Activated T-cell treated with anti-CD3 and anti-CD28 coated beads, Interleukin-2, amount 50 U/mL, for 48 hours (primary cell): ENCODE measurements at places on chromosomes 13 and 19.

DNA sequence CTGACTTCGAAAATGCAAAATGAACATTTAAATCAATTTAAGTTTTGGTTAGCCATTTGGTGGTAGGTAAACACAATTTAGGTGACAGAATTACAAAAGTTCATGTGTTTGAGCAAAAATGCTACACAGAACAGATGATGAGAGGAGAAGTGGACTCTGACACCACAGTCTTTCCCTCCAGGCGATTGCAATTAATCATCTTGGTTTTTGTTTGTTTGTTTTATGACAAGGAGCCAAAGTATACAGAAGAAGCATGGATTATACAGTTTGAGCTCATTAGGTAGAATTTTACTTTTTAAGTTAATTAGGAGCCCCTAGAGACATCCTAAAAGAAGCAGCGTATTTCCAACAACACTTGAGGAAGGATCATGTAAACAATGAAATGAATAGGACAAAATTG lies 49.3 kb upstream of the FREM2 start:
- no peak for DNase-seq

- no peak for DNase-seq
These were observed 729 bp upstream of the ARID3A start for GRCh38 chr19:925087-925525.

GRCh38 chr13:100314132-100314910 lies 225.4 kb downstream of the PCCA start:
- no peak for DNase-seq

- DNase-seq: no peak
These were observed 310.6 kb downstream of the NDFIP2 start for GRCh38 chr13:79791471-79792042.

GRCh38 chr19:5641171-5641570 lies 18.3 kb downstream of the SAFB start:
- DNase-seq: no peak

- DNase-seq: no peak
These were observed 650.0 kb downstream of the DIAPH3 start for GRCh38 chr13:59513686-59514085.

DNA sequence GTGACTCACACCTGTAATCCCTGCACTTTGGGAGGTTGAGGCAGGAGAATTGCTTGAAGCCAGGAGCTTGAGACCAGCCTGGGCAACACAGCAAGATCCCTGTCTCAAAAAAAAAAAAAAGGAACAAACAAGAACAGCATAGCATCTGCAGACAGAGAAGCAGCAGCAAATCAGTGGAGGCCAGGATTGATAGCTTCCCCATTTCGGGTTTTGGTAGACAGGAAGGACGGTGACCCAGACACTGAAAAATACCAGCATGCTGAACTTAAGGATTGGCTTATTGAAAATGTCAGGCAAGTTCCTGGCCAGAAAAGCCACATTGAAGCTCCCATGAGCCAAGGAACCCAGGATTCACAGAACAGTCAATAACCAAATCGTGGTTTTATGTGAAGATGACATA lies 3.0 kb downstream of the ZNF490 start:
- DNase-seq: no peak

GRCh38 chr13:73248711-73249580 lies 190.1 kb downstream of the KLF5 start:
- no peak for DNase-seq

GRCh38 chr19:11693505-11694499 lies 44.9 kb downstream of the ZNF823 start:
- DNase-seq: no peak

GRCh38 chr19:48681127-48681470 lies 8.3 kb upstream of the NTN5 start:
- no peak for DNase-seq

DNA sequence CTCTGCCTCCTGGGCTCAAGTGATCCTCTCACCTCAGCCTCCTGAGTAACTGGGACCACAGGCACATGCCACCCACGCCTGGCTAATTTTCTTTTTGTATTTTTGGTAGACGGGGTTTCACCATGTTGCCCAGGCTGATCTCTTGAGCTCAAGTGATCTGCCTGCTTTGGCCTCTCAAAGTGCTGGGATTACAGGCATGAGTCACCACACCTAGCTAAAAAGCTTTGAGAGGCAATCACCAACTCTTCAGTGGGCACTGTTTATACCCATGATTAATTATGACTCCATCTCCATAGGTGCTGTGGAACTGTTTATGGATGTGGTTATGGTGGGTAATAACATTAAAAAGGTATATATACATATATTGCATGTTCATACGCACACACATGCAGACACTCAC lies 7.5 kb upstream of the RBM26 start:
- no peak for DNase-seq

GRCh38 chr19:2461751-2462634 lies 5.2 kb upstream of the LMNB2 start:
- DNase-seq: peak; percentile 89

GRCh38 chr13:102726430-102726829 lies 31.6 kb upstream of the METTL21C start:
- DNase-seq: no peak

GRCh38 chr13:48852911-48853727 lies 122.6 kb upstream of the FNDC3A start:
- DNase-seq: no peak

GRCh38 chr19:34189917-34190425 lies 17.7 kb downstream of the LSM14A start:
- no peak for DNase-seq

DNA sequence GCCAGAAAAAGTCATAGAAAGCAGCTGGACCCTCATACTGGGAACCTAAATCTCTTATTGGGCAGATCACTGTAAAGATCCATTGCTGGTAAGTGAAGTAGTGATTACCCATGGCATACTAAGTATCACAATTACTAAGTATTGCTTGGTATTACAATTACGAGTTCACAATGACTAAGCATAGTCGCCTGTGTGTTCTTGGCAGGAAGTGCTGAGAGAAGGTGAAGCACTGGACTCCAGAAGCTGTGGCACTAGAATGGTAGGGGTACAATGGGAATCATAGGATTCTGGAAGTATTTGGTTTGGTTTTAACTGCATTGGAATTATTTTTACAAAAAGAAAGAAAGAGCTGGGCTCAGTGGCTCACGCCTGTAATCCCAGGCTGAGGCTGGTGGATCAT lies 20.3 kb downstream of the LGALS16 start:
- DNase-seq: no peak

DNA sequence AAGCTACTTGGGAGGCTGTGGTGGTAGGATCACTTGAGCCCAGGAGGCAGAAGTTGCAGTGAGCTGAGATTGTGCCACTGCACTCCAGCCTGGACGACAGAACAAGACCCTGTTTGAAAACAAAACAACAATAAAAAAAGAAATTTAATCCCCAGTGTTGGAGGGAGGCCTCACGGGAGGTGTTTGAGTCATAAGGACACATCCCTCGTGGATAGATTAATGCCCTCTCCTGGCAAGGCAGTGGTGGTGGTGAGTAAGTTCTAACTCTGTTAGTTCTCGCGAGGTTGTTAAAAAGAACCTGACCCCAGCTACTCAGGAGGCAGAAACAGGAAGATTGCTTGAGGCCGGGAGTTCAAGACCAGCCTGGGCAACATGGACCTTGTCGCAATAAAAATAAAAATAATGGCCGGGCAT lies 27.6 kb upstream of the SIN3B start:
- DNase-seq: no peak
